T-helper 2 cell treated with Interferon-gamma antibody and Interleukin-4, amounts not matched to agents 100 ng/mL and 5 ng/mL, for 36 hours (primary cell): ENCODE measurements at places on chromosomes 12 and 14. TPM values are rescaled to one million over a fixed set of nuclear protein-coding genes. Genes with fewer than 3 reads are reported as not detected.

The PKP2 gene
- total RNA-seq, result 0.07 and 0.16 TPM in 2 replicates

The TUNAR gene
- not detected in 2 replicates for total RNA-seq

The ATG101 gene
- total RNA-seq, result 34.9 and 38.4 TPM in 2 replicates

The METAP2 gene
- total RNA-seq, result 73.6 and 84.9 TPM in 2 replicates

The BMP4 gene
- total RNA-seq, result 0.55 and 1.0 TPM in 2 replicates

The GARIN6 gene
- total RNA-seq, result not detected in 2 replicates
